ENCODE measurements at places on chromosomes 6 and 20. TPM values are rescaled to one million over a fixed set of nuclear protein-coding genes. Genes with fewer than 3 reads are reported as not detected.

DNA sequence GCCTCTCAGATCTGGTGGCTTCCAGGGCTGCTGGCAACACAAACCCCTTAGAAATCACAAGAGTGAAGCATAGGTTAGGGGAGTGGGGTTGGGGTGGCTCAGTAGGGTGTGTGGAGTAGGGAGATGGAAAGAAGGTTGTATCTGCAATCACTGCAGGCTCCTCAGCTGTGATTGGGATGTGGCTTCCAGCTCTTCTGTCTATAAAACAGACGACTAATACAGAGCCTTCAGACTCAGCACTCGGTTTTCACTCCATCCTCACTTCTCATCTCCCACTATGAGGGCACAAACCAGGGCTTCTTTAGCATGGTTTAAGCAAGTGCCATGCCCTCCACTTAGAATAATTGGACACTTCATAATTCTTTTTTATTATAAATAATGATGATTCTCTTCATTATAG, 46.4 kb upstream of the CAP2 start:
- H3K4me1 ChIP-seq, result peaks cover 10% of the 10 kb centered on the region
- H3K27ac ChIP-seq, result no peak overlapping the region
- no peak overlapping the region for H3K4me3 ChIP-seq

- no peaks in the 10 kb centered on the region for H3K36me3 ChIP-seq
- no peaks in the 10 kb centered on the region for H3K4me1 ChIP-seq
- no peak overlapping the region for H3K4me3 ChIP-seq
- no peak overlapping the region for H3K27ac ChIP-seq
Measured at GRCh38 chr6:40762981-40763380, 175.8 kb upstream of the LRFN2 start.

DNA sequence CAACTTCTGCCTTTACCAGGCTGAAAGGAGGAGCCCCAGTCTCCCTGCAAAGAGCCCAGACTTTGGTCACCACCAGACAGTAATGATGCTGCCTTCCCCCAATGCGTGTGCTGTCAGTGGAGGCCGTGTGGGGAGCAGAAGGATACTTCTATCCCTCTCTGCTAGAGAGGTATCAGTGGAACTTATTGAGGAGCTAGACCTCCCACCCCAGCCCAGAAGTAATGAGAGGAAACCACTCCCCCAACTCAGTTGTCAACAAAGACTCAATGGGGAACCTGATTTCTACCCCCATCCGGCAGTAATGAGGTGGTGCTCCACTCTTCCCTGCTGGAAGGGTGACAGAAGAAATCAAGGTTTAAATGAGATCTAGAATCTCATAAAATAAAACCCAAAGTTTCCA, 4.4 kb upstream of the WFDC8 start:
- no peak overlapping the region for H3K4me3 ChIP-seq
- H3K36me3 ChIP-seq, result no peaks in the 10 kb centered on the region
- no peak for DNase-seq
- no peak overlapping the region for H3K27ac ChIP-seq
- H3K4me1 ChIP-seq, result no peaks in the 10 kb centered on the region

GRCh38 chr6:136396908-136397307, 107.3 kb upstream of the BCLAF1 start:
- no peak overlapping the region for H3K4me3 ChIP-seq
- no peak for DNase-seq
- no peaks in the 10 kb centered on the region for H3K4me1 ChIP-seq
- no peaks in the 10 kb centered on the region for H3K36me3 ChIP-seq
- no peak overlapping the region for H3K27ac ChIP-seq

DNA sequence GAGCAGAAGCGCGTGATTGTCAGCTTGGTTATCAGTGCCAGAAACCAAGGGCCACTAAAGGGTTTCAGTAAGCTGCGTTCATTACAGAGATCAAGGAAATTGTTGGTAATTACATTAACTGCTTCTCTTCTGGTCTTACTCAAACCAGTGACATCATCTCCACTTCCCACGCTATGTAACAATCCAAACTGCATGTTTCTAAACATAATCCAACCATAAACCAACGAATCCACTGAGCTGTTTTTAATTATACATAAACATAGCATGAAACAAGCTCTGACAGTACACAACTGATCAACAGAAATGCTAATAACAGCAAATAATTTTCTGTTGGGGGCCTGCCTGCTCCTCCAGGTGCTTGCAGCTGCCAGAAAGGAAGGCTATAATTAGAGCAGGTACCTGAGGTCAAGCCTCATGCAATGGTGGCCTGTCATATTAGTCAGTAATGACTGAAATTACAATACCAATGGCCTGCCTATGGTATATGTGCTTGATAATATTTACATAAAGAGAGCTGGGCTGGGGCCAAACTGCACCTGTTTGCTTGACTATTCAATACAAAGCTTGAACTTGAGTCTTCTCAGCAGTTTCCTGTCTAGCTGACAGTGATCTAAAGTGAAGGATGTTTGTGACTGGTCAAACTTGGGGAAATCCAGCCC, 40.1 kb downstream of the ILRUN start:
- H3K27me3 ChIP-seq, result no peaks in the 10 kb centered on the region
- H3K4me1 ChIP-seq, result peaks cover 52% of the 10 kb centered on the region
- DNase-seq, result no peak
- peak overlapping the region; percentile 98 for H3K27ac ChIP-seq
- peaks cover 9% of the 10 kb centered on the region for H3K36me3 ChIP-seq

DNA sequence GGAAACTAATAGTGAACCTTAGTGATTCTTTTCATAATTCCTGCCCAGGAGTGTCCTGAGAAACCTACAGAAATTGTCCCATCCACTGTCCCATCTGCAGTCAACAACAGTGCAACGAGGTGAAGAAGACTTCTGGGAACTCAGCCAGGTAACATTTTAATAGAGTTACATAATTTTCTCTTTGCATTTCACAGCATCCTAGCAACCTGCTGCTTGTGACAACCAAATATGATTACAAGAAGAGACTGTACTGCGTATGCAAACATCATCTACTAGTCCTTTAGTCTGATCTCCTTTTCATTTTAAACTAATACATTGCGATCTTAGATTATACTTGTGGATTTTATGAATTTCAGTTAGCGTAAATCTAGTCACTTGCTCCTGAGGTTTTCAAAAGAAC, 951.6 kb downstream of the TFAP2A start:
- H3K36me3 ChIP-seq, result no peaks in the 10 kb centered on the region
- no peak for DNase-seq
- no peak overlapping the region for H3K4me3 ChIP-seq
- H3K27ac ChIP-seq, result no peak overlapping the region

The TRIM15 gene
- total RNA-seq, result not detected

DNA sequence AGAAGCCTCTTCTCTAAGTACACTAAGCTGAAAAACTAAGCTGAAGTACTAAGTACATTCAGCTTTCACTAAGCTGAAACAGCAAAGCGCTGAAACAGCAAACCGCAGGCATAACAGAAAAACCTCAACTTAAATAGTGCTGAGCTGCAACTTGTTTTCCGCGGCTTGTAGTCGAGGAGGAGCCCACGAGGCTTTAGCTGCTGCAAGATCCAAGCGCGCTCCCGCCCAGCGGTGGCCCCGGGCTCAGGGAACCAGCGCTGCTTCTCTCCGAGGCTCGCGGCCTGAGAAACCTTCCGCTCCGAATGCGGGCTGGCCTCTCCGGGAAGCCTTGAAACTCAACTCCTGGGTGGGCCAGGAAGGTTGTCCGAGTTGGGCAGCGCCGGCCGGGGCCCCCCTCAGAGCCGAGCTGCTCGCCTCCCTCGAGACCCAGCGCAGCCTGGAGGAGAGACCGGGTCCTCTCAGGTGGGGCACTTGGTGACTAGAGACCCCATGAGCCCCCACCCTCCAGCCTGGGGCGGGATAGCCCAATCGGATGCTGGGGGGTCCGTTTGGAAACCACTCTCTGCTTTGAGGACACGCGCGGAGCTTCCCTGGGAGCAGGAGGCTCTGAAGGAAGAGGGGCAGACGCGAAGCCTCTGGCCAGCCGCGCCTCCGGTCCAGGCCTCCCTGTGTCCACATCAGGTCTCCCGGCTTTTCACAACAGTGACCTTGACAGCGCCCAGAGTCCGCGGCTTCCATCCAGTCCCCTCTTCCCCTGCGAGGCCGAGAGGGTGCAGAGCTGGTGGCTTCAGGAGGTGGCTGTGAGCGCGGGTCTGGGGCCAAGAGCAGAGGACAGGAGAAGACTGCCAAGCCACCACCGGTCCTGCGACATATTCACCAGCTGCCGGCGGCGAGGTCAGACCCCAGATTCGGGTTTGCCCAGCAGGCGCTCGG, 38.1 kb upstream of the HLA-E start:
- peaks cover 4% of the 10 kb centered on the region for H3K4me1 ChIP-seq
- H3K4me3 ChIP-seq, result no peak overlapping the region
- no peak overlapping the region for H3K27ac ChIP-seq
- no peaks in the 10 kb centered on the region for H3K36me3 ChIP-seq
- DNase-seq, result no peak

GRCh38 chr6:105487040-105487790, 84.3 kb upstream of the PREP start:
- no peak for DNase-seq
- no peaks in the 10 kb centered on the region for H3K27me3 ChIP-seq
- H3K36me3 ChIP-seq, result no peaks in the 10 kb centered on the region
- peaks cover 24% of the 10 kb centered on the region for H3K4me1 ChIP-seq

GRCh38 chr6:36075656-36076055, 48.0 kb downstream of the MAPK14 start:
- no peaks in the 10 kb centered on the region for H3K4me1 ChIP-seq
- no peak for DNase-seq
- H3K36me3 ChIP-seq, result peaks cover 41% of the 10 kb centered on the region
- H3K27ac ChIP-seq, result no peak overlapping the region
- no peaks in the 10 kb centered on the region for H3K27me3 ChIP-seq

Measured in osteocyte (in vitro differentiated cells).